Stimulated activated CD4-positive, alpha-beta T cell treated with anti-CD3 and anti-CD28 coated beads, Interleukin-1b, Interleukin-23, amount 100 ng/mL, for 4 hours (primary cell): ENCODE measurements at places on chromosomes 7 and 10.

GRCh38 chr10:128855618-128856428 is 611.2 kb upstream of the MGMT start:
- DNase-seq: no peak

GRCh38 chr10:14477408-14477710 is 146.6 kb upstream of the FRMD4A start:
- no peak for DNase-seq

GRCh38 chr7:49125246-49125645 is 200.9 kb downstream of the CDC14C start:
- no peak for DNase-seq

DNA sequence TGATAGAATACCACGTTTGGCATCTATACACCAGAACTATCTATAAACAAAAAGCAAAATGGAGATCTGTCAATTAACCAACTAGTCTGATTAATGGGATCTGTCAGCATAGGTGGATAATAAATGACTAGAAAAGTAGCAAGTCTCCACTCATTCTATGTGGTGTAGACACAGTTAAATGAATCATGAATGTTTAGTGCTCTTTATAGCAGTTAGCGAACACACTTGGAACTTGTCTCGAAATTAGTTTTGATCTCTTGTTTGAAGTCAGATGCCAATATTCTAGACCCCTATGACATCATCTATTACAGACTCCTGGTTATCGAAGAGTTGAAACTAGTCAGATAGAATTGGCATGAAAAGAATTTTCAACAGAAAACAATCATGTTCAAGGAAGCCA is 259.7 kb downstream of the AHR start:
- no peak for DNase-seq

DNA sequence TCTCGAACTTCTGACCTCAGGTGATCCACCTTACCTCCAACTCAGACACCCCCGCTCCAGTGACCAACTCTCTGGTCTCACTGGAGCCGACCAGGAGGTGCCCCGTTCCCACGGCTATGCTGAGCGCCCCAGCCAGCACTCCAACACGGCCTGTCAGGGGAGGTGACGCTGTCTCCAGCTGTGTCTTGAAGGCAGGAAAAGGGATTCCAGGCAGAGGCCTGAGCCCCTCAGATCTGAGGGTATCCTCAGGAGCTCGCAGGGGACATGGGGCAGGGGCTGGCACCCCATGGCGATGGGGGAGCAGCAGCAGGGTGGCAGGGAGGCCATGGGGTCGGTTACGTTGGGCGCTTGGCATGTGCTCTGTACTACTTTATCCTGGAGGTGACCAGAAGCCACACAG is 94.3 kb upstream of the RHEB start:
- DNase-seq: no peak
